ENCODE measurements at places on chromosomes 4 and X. TPM values are rescaled to one million over a fixed set of nuclear protein-coding genes. Genes with fewer than 3 reads are reported as not detected.

ERVMER34-1 gene
- not detected for total RNA-seq

CT45A5 gene
- total RNA-seq, result not detected

DNA sequence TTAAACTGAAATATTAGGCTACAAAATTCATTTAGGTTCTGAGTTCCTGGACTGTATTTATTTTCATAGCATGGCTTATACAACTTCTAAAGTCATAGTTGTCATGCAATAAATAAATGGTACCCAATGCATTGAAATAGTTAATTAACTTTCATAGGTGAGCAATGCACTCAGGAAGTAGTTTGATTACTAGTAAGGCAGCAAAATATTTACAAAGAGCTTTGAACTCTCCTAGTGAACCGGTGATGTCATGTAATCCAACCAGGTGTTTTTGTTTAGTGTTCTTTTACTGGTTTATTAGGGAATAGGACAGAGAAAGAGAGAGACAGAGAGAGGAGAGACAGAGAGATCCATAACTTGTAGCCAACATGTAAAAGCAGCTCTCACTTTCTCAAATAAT lies 228.6 kb upstream of the CTSO start:
- no peak overlapping the region for H3K4me3 ChIP-seq
- no peaks in the 10 kb centered on the region for H3K4me1 ChIP-seq
- no peaks in the 10 kb centered on the region for H3K27me3 ChIP-seq
- H3K36me3 ChIP-seq, result no peaks in the 10 kb centered on the region
- no peak overlapping the region for H3K27ac ChIP-seq
- no peak for DNase-seq

DNA sequence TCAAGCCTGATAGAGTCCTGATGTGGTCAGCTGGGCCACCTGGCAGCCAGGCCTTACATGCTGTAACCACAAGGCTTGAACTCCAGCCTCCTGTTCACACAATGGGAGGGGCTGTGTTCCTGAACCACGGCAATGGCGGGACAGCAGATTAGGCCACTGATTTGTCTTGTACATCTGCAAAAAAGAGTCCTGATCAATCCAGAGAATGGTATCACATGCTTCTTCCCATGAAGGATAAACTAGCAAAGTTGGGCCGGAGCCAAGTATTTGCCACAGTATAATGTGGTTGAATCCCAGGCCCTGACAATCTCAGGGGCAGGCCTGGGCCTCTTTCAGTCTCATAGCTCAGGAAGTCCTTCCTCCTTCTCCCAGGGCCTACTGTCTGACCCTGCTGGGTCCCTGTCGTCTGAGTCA lies 2182.5 kb upstream of the AGA start:
- H3K27ac ChIP-seq, result no peak overlapping the region
- H3K4me3 ChIP-seq, result no peak overlapping the region
- no peaks in the 10 kb centered on the region for H3K36me3 ChIP-seq
- no peaks in the 10 kb centered on the region for H3K27me3 ChIP-seq
- H3K4me1 ChIP-seq, result no peaks in the 10 kb centered on the region

ENPEP gene
- total RNA-seq, result 0.25 TPM

NHS gene
- total RNA-seq, result 0.05 TPM

TGIF2LX gene
- not detected for total RNA-seq

MORC4 gene
- total RNA-seq, result 12.1 TPM

- no peak overlapping the region for H3K27ac ChIP-seq
- H3K27me3 ChIP-seq, result no peaks in the 10 kb centered on the region
- no peak for DNase-seq
- H3K4me1 ChIP-seq, result no peaks in the 10 kb centered on the region
- H3K36me3 ChIP-seq, result no peaks in the 10 kb centered on the region
These were observed 178.7 kb downstream of the CHIC2 start for GRCh38 chr4:53885668-53886067.

FREM3 gene
- total RNA-seq, result 0.25 TPM

GRCh38 chr4:33837043-33837838 lies 2407.1 kb downstream of the ARAP2 start:
- no peak overlapping the region for H3K4me3 ChIP-seq
- H3K27ac ChIP-seq, result no peak overlapping the region
- H3K36me3 ChIP-seq, result no peaks in the 10 kb centered on the region
- H3K4me1 ChIP-seq, result no peaks in the 10 kb centered on the region
- DNase-seq, result no peak

- peak; percentile 14 for DNase-seq
- H3K4me3 ChIP-seq, result no peak overlapping the region
- H3K27me3 ChIP-seq, result no peaks in the 10 kb centered on the region
- H3K27ac ChIP-seq, result no peak overlapping the region
- no peaks in the 10 kb centered on the region for H3K4me1 ChIP-seq
These were observed 6.5 kb downstream of the ZNF185 start for GRCh38 chrX:152904151-152905080.

CXCL11 gene
- total RNA-seq, result not detected

- H3K4me1 ChIP-seq, result no peaks in the 10 kb centered on the region
- no peak for DNase-seq
- no peaks in the 10 kb centered on the region for H3K27me3 ChIP-seq
- no peak overlapping the region for H3K27ac ChIP-seq
- no peak overlapping the region for H3K4me3 ChIP-seq
These were observed 35.7 kb upstream of the INTS6L start for GRCh38 chrX:135484641-135485289.

DNA sequence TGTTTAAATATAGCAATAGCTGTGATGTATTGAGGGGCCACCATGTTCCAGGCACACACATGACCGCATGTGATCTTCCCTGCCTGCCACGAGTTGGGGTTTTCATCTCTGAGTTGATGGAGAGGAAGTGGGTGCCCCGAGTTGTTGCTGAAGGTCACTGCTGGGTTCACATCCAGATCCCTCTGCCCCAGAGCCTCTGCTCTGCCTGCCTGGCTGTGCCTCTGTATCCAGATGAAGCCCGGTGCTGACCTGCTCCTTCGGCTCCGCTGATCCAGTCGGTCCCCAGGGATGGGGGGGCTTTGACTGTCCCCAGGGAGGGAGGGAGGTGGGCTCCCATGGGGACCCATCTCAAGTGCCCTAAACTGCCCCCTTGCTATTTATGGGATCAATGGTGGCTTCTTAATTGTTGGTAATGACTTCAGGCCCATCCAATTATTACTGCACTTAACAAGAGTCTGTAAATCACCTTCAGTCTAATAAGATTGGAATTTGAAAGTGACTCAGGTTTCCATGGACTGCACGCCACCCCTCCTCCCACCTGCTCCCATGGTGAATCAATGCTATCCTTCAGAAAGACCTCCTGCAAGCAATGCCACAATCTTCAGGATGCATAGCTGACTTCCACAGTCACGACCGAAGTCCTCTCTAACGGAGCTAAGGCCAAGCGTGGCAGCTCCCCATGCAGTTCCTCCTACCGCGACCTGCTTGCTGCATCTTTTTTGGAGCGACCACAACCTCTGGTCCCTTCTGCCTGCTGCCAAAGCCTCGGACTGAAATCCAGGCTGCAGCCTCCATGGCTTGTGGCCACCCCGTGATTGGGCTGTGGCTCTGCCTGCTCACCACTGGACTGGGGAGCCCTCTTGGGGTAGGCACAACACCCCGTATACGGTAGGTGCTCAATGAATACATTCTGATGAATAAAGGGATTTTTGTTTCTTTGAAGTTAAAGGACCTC lies 73.1 kb downstream of the CPZ start:
- H3K27me3 ChIP-seq, result no peaks in the 10 kb centered on the region
- DNase-seq, result no peak
- H3K36me3 ChIP-seq, result no peaks in the 10 kb centered on the region
- H3K4me3 ChIP-seq, result no peak overlapping the region
- no peaks in the 10 kb centered on the region for H3K4me1 ChIP-seq

DNA sequence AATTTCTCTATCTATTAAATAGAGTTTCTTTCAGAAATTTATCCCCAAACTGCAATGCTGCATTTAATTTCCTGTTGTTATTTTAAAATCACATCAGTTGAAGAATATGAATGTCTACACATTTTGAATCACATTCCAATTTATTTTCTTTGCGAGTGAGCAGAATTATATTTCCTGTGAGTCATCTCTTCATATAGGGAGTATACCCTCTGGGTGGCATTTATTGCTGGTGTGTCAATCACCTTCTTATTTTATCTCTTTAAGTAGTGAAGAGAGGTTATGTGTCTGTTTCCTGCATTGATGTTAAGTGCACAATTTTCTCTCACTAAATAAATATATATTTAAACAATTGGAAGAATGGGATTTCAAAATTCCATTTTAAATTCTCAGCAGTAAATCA lies 511.0 kb upstream of the ATOH1 start:
- no peaks in the 10 kb centered on the region for H3K4me1 ChIP-seq
- H3K36me3 ChIP-seq, result no peaks in the 10 kb centered on the region
- H3K27me3 ChIP-seq, result no peaks in the 10 kb centered on the region
- no peak overlapping the region for H3K4me3 ChIP-seq
- H3K27ac ChIP-seq, result no peak overlapping the region

MAB21L2 gene
- not detected for total RNA-seq

DNA sequence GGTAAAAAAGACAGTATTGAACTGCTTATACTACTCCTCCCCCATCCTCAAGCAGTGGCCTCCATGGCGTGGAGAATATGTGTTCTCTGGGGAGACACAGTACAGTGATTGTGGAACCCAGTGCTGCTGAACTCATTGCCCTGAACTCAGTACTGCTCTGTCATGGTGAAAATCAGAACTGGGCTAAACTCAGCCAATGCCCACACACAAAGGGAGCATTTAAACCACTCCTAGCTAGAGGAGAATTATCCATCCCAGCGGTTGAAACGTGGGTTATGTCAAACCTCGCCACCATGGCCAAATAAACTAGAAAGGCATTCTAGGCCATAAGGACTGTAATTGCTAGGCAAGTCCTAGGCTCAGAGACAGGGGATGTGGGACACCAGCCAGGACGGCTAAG lies 131.8 kb downstream of the SPOCK3 start:
- no peak overlapping the region for H3K27ac ChIP-seq
- no peak for DNase-seq
- H3K4me3 ChIP-seq, result no peak overlapping the region
- no peaks in the 10 kb centered on the region for H3K36me3 ChIP-seq
- no peaks in the 10 kb centered on the region for H3K27me3 ChIP-seq

DNA sequence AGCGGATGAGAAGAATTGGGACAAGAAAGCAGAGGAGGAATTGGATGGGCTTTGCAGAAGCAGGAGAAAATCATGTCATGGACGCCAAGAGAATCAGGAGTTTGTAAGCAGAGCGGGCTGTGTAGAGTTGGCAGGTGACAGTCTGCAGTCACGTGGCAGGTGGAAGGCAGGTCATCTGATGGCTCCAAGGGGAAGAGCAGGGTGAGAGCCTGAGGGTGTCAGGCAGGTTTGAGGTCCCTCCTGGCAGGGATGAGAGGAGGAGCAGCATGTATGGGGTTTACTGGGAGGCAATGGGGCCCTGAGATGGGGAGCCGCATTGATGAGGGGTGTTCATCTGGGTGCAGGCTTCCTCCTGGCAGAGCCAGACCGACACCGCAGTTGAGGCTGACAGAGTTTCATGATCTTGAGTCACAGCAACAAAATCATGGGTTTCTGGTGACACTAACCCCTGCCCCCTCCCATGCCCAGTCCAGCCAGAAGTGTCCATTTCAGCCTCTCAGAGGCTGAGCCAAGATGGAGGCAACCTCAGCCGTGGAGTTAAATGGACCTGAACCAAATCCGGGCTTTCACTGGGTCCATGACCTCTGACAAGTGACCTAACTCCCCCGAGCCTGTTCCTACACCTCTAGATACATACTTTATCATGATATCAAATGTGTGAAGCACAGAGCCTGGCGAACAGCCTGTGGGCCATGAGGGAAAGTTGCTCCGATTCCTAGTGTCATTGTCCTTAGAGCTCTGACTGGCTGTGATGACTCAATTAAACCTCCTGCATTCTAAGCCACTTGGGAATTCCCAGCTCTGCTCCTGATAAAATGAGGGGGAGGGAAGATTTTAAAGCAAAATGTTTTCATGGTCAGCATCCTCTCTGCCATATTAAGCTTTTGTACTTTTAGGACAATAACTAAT lies 36.1 kb downstream of the EVC start:
- H3K27ac ChIP-seq, result no peak overlapping the region
- H3K27me3 ChIP-seq, result no peaks in the 10 kb centered on the region
- no peak for DNase-seq
- H3K4me1 ChIP-seq, result no peaks in the 10 kb centered on the region
- H3K4me3 ChIP-seq, result no peak overlapping the region

DNA sequence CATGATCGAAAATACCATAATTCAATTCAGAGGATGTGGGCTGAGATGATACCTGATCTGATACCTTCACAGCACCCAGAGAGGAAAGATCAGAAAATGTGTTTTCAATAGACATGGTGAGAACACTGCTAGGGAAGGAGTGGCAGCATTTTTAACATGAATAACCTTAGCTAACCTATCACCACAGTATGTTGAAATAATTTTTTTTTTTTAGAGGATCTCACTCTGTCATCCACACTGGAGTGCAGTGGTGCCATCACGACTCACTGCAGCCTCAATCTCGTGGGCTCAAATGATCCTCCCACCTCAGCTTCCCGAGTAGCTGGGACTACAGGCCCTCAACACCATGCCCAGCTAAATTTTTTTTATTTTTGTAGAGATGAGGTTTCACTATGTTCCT lies 90.5 kb upstream of the RAPGEF2 start:
- H3K4me1 ChIP-seq, result no peaks in the 10 kb centered on the region
- H3K27me3 ChIP-seq, result no peaks in the 10 kb centered on the region
- no peak for DNase-seq
- no peak overlapping the region for H3K4me3 ChIP-seq
- H3K27ac ChIP-seq, result no peak overlapping the region

TEC gene
- total RNA-seq, result 3.0 TPM

SORBS2 gene
- total RNA-seq, result 0.07 TPM

HHIP gene
- not detected for total RNA-seq

CSAG1 gene
- total RNA-seq, result not detected

DNA sequence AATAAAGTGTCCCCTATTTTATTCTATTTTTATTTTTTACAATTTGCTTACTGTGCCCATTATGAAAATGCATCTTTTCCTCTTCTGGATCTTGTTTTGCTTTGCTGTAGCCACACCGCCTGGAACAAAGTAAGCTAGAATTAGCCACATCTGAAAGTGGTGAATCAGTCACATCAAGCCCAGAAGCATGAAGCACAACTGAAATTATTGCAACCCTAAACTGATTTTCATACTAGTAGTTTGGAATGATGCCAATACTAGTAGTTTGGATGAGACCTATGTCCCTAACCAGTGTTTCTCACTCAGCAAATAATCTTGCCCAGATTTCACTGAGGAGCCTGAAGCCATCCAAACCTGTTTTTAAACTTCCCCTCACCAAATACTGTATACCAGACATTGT lies 303.0 kb downstream of the EPHA5 start:
- no peaks in the 10 kb centered on the region for H3K36me3 ChIP-seq
- H3K27ac ChIP-seq, result no peak overlapping the region
- no peak for DNase-seq
- H3K27me3 ChIP-seq, result no peaks in the 10 kb centered on the region
- H3K4me1 ChIP-seq, result no peaks in the 10 kb centered on the region

ARX gene
- not detected for total RNA-seq

GRCh38 chr4:1711571-1712215 lies 426 bp downstream of the SLBP start:
- no peaks in the 10 kb centered on the region for H3K27me3 ChIP-seq
- peak overlapping the region; percentile 94 for H3K27ac ChIP-seq
- H3K4me3 ChIP-seq, result peak overlapping the region; percentile 85
- peak; percentile 69 for DNase-seq
